ENCODE measurements at places on chromosomes 3 and 15. TPM values are rescaled to one million over a fixed set of nuclear protein-coding genes. Genes with fewer than 3 reads are reported as not detected.

The ST8SIA2 gene
- total RNA-seq, result not detected

The TMIE gene
- 0.72 TPM for total RNA-seq

The THSD4 gene
- total RNA-seq, result 16.6 TPM

The KNL1 gene
- 4.9 TPM for total RNA-seq

The ASB14 gene
- total RNA-seq, result not detected

The DCUN1D1 gene
- 23.7 TPM for total RNA-seq

The MUC13 gene
- not detected for total RNA-seq

The SAXO2 gene
- total RNA-seq, result 1.7 TPM

The ARID3B gene
- 9.3 TPM for total RNA-seq

The SLC2A2 gene
- total RNA-seq, result not detected

The RGMA gene
- total RNA-seq, result 14.5 TPM

The PAK6 gene
- total RNA-seq, result 76.7 TPM

The DPPA4 gene
- total RNA-seq, result not detected

The CACNA1D gene
- total RNA-seq, result 2.7 TPM

The HIGD2B gene
- total RNA-seq, result not detected

GRCh38 chr15:67331676-67332075 is 77.1 kb downstream of the IQCH start:
- no peaks in the 10 kb centered on the region for H3K36me3 ChIP-seq
- no peak overlapping the region for H3K4me3 ChIP-seq
- H3K4me1 ChIP-seq, result no peaks in the 10 kb centered on the region
- no peak overlapping the region for H3K27ac ChIP-seq
- no peaks in the 10 kb centered on the region for H3K27me3 ChIP-seq
- no peak for DNase-seq

- no peaks in the 10 kb centered on the region for H3K27me3 ChIP-seq
- no peaks in the 10 kb centered on the region for H3K4me1 ChIP-seq
- H3K27ac ChIP-seq, result no peak overlapping the region
- H3K4me3 ChIP-seq, result no peak overlapping the region
These were observed 200.5 kb downstream of the KLF13 start for GRCh38 chr15:31526916-31527690.

- peaks cover 8% of the 10 kb centered on the region for H3K36me3 ChIP-seq
- peak overlapping the region; percentile 94 for H3K27ac ChIP-seq
- H3K4me3 ChIP-seq, result peak overlapping the region; percentile 70
- no peak for DNase-seq
- H3K4me1 ChIP-seq, result peaks cover 24% of the 10 kb centered on the region
- no peaks in the 10 kb centered on the region for H3K27me3 ChIP-seq
These were observed 1.5 kb downstream of the RPN1 start for GRCh38 chr3:128648940-128649663.

DNA sequence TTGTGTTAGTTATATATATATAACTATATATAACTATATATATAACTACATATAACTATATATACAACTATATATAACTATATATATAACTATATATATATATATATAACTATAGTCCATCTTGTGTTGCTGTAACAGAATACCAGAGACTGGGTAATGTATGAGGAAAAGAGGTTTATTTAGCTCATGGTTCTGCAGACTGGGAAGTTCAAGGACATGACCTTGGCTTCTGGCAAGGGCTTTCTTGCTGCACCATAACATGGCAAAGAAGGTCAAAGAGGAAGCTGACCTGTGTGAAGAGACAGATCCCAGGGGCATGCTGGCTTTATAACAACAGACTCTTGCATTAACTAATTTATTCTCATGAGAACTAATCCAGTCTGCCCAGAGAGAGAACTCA is 27.6 kb downstream of the KBTBD12 start:
- DNase-seq, result no peak
- no peak overlapping the region for H3K27ac ChIP-seq
- H3K4me1 ChIP-seq, result no peaks in the 10 kb centered on the region
- no peaks in the 10 kb centered on the region for H3K27me3 ChIP-seq
- no peak overlapping the region for H3K4me3 ChIP-seq

DNA sequence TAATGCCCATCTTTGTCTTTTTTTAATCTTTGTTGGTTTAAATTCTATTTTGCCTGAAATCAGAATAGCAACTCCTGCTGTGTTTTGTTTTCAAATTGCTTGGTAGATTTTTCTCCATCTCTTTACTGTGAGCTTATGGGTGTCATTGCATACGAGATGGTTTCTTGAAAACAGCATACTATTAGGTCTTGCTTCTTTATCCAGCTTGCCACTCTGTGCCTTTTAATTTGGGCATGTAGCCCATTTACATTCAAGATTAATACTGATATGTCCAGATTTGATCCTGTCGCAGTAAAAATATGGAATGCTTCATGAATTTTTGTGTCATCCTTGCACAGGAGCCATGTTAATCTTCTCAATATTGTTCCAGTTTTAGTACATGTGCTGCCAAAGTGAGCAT is 316.6 kb downstream of the CGGBP1 start:
- H3K4me1 ChIP-seq, result no peaks in the 10 kb centered on the region
- DNase-seq, result no peak
- no peaks in the 10 kb centered on the region for H3K36me3 ChIP-seq
- no peaks in the 10 kb centered on the region for H3K27me3 ChIP-seq

DNA sequence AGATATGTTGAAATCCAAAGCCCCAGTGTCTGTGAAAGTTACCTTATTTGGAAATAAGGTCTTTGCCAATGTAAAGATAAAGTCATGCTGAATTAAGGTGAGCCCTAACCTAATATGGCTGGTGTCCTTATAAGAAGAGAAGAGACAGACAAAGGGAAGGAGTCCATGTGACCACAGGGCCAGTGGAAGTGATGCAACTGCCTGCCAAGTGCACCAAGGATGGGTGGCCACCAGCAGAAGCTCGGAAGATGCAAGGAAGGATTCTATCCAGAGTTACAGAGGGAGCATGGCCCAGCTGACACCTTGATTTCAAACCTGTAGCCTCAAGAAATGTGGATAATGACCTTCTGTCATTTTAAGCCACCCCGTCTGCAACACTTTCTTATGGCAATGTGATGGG is 35.3 kb upstream of the PGPEP1L start:
- DNase-seq, result no peak
- H3K27ac ChIP-seq, result no peak overlapping the region
- H3K4me1 ChIP-seq, result no peaks in the 10 kb centered on the region
- no peak overlapping the region for H3K4me3 ChIP-seq

GRCh38 chr3:98726084-98726483 is 37.1 kb upstream of the ST3GAL6 start:
- DNase-seq, result no peak
- peaks cover 8% of the 10 kb centered on the region for H3K4me1 ChIP-seq
- H3K4me3 ChIP-seq, result no peak overlapping the region
- no peak overlapping the region for H3K27ac ChIP-seq

DNA sequence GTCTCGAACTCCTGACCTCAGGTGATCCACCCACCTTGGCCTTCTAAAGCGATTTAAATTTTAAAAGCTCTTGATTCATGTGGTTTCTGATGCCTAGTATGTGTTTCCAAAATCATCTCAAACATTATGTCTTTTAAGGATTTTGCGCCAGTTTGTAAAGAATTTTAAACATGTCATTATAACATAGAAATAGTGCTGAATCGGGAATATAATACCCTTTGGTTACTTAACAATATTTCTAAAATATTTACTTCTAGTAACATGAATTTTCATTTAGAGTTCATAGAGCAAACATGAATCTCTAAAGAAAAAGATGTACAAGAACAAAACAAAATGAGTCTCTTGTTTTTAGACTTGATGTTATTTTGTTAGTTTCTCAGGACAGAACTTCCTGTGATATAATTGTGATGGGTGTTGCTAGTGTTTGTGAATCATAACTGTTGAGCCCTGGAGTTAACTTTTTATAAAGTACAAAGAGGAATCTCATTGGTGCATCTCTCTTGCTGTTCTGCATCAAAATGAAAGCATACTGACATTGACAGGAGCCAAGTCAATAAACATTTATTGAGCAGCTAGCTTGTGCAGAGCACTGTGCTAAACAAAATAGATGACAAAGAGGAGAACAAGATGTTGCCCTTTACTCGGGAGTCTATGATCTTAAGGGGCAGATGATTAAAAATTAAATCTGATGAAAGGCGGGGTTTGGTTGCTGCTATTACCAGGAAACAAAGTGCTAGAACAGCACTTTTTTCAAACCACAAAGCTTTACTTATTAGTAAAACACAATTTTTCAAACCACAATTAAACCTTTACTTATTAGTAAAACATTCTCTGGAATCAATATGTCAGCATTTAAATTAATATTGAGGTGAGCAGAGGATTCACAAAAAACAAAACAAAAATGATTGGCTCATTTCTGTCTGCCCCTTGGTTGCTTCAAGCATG is 73.4 kb downstream of the MME start:
- DNase-seq, result no peak
- no peak overlapping the region for H3K27ac ChIP-seq
- H3K36me3 ChIP-seq, result no peaks in the 10 kb centered on the region
- H3K4me3 ChIP-seq, result no peak overlapping the region
- H3K4me1 ChIP-seq, result no peaks in the 10 kb centered on the region
- no peaks in the 10 kb centered on the region for H3K27me3 ChIP-seq

DNA sequence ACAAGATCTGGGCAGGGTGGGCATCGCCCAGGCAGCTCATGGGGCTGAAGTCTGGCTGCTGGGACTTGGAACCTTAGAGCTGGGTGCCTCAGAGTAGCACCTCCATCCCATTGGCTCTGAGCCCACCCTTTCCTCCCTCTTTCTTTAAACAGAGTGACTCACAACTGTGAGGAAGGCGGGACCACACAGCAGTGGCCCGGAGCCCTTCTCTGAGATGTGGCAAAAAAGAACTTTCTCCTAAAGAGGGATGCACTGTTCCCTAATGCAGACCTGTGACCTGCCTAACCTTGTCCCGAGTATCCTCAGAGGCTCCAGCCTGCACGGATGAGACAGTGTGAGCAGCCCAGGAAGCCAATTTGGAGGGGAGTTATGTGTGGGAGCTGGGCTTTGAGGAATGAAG is 23.6 kb downstream of the PRR20G start:
- no peak for DNase-seq
- H3K4me1 ChIP-seq, result no peaks in the 10 kb centered on the region
- H3K4me3 ChIP-seq, result no peak overlapping the region
- H3K27ac ChIP-seq, result no peak overlapping the region
- H3K27me3 ChIP-seq, result peaks cover 3% of the 10 kb centered on the region
- no peaks in the 10 kb centered on the region for H3K36me3 ChIP-seq

DNA sequence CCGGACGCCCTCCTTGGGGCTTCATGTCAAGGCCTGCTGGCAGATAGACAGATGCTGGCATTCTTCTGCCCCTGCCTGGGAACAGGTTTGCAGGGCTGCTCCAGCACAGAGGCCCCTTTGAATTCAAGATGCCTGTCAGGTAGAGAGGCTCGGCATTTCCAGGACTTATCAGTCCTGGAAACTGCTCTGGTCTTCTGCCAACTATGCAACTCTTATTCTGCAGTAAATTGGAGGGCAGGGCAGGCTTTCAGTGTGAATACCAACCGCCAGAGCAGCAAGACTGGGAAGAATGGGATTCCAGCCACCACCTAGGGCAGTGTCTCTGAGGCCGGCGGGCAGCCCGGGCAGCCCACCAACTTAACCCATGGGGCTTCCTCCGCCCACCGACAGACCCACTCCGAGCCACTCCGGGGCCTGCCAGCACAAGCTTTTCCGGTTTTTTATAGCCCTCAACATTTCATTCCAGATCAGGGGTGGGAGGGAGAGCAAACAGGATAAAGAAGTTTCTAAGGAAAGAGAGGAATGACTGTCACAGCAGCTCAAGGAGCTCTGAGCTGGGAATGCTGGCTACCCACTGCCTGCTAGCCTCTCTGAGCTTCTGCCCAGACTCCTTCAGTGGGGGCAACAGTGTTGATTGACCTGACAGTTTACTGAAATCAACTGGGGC is 140.9 kb downstream of the NTRK3 start:
- no peaks in the 10 kb centered on the region for H3K4me1 ChIP-seq
- no peak overlapping the region for H3K4me3 ChIP-seq
- no peaks in the 10 kb centered on the region for H3K36me3 ChIP-seq
- DNase-seq, result no peak

DNA sequence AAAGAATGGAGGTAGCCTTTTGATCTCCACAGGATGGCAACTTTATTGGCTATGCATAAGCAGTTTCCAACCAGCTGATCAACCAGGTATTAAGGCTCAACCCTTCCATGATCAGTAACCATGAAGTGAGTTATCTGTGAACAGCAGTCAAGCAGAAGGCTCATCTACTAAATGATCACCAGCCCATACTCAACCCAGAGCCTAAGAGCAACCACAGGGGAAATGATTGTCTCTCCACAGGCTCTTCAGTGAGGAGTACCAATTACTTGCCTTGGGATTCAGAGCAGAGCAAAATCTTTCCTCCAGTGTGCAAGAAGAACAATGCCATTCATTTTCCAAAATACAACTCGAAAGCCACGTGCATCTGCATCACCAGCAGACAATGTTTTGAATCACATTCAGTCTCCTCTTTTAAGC is 754.8 kb downstream of the ROBO1 start:
- peaks cover 39% of the 10 kb centered on the region for H3K4me1 ChIP-seq
- H3K4me3 ChIP-seq, result no peak overlapping the region
- DNase-seq, result no peak
- no peaks in the 10 kb centered on the region for H3K27me3 ChIP-seq

- peak; percentile 88 for DNase-seq
- no peaks in the 10 kb centered on the region for H3K36me3 ChIP-seq
- H3K27me3 ChIP-seq, result peaks cover 56% of the 10 kb centered on the region
- no peak overlapping the region for H3K27ac ChIP-seq
- peak overlapping the region; percentile 42 for H3K4me3 ChIP-seq
- H3K4me1 ChIP-seq, result peaks cover 10% of the 10 kb centered on the region
These were observed 65.6 kb downstream of the RHCG start for GRCh38 chr15:89430530-89431341.

GRCh38 chr3:11370191-11370590 is 98.0 kb downstream of the ATG7 start:
- peaks cover 19% of the 10 kb centered on the region for H3K4me1 ChIP-seq
- H3K4me3 ChIP-seq, result no peak overlapping the region
- no peak overlapping the region for H3K27ac ChIP-seq

DNA sequence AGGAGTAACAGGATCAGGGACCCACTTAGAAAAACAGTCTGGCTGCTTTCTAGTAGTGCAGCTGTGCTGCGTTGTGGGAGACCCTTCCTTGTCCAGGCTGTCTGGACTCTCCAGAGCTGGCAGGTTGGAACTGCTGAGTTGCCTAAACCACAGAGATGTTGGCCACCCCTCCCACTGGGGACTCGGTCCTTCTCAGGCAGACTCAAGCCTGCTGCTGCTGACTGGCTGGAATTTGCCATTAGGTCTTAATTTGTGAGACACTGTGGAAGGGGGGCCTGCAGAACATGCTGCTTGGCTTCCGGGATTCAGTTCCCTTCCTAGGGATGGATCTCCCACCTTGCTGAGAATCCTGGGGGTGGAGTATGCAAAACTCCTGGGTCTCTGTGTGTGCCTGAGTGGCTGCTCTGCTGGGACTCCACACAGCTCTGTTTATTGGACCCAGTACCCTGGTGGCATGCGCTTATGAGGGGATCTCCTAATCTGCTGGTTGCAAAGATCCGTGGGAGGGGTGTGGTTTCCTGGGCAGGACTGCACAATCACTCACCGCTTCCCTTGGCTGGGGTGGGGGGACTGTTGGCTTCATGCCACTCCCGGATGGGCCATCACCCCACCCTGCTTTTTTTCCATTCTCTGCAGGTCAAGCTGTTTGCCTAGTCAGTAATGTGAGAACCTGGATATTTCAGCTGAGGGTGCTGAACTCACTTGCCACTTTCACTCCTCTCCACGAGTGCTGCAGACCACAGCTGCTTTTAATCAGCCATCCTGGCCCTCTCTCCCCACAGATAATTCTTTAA is 150.5 kb downstream of the CFAP20DC start:
- no peak overlapping the region for H3K27ac ChIP-seq
- H3K4me3 ChIP-seq, result no peak overlapping the region
- peaks cover 10% of the 10 kb centered on the region for H3K4me1 ChIP-seq
- no peak for DNase-seq
- H3K36me3 ChIP-seq, result no peaks in the 10 kb centered on the region
- no peaks in the 10 kb centered on the region for H3K27me3 ChIP-seq

All from suprapubic skin (tissue), 4 donors.